ENCODE measurements at places on chromosomes 5 and 9.

DNA sequence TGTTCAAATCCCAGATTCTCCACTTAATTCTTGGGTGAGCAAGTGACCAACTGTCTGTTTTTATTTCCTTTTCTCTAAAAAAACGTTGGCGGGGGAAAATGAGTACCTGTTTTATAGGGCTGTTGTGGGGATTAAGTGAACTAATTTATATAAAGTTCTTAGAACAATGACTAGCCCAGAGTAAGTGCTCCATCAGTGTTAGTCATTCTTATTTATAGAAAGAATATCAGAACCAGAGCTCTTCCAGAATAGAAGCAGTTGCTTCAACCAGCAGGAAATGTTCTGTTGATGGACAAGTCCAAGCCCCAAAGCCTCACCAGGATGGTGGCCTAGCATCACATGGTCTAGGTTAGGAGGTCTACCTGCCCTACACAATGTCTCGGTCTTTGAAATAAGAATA lies 379.2 kb downstream of the ACTL7B start:
- DNase-seq = no peak

- DNase-seq = no peak
Measured at GRCh38 chr9:81578606-81579005, 110.7 kb downstream of the TLE1 start.

GRCh38 chr5:44398382-44398781 lies 9.2 kb upstream of the FGF10 start:
- no peak for DNase-seq

DNA sequence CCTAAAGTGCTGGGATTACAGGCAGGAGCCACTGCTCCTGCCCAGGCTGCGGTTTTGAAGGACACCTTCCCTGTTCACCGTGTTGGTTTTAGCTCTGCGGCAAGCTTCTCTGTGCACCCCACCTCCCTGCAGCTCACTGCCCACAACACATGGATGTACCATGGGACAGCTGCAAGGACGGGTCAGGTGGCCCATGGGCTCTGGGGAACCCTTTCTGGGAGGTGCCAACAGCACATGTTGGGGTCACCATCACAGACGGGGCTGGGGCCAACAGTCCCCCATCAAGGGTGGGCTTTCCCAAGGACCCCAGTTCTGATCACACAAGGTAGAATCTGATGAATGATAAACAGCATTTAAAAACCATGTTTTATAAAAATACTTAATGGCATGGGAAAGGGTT lies 7.5 kb downstream of the EXD3 start:
- DNase-seq = no peak

GRCh38 chr5:139741823-139742172 lies 53.8 kb upstream of the PSD2 start:
- no peak for DNase-seq

GRCh38 chr5:79857714-79858409 lies 133.2 kb downstream of the MTX3 start:
- DNase-seq = peak; percentile 76

DNA sequence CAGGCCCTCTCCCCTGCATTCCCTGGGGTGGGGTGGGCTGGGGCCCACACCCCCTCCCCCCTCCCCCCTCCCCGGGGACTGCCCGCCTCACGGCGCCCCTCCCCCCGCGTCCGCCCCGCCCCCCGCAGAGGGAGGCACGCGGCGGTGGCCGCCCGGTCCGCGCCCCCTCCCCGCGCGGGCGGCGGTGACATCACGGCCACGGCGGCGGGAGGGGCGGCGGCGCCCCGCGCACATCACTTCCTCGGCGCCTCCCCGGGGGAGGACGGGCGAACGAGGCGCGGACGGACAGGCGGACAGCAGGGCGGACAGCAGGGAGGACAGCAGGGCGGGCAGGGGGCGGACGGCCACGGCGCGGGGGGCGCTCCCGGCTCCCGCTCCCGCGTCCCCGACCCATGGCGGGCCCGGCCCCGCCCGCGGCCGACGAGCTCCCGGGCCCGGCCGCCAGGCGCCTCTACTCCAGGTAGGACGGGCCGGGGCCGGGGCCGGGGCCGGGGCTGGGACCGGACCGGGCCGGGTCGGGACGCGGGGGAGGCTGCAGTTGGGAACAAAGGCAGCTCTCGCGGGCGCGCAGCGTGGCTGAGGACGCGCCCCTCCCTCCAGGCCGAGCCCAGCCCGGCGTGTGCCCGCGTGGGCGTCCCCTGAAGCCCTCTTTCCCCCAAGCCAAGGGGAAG lies at the start of gene GPSM1:
Gene GPSM1, plus strand, starts transcription at position 236 of the 671 bp plus-strand sequence. Its CDS starts 157 bp downstream, at position 393.
- peak; percentile 73 for DNase-seq

GRCh38 chr5:31763424-31763823 lies 124.5 kb downstream of the PDZD2 start:
- DNase-seq = no peak

DNA sequence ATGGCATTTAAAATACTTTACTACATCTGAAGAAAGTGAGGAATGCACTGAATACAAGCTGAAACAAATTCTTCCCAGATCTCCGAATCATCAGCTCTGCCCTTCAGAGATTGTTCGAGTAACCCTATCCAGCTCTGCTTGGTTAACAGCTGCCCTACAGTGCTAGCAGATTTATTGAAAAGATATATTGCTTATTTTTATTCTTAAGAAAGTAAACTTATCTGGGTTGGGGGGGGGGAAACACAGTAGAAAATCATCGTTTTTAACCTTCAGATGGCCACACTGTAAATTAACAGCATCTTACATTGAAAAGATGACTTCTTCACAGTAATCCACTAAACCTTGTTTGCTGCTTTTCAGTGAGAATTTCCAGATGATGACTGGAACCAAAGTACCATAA lies 210.8 kb downstream of the NFIB start:
- DNase-seq = no peak

DNA sequence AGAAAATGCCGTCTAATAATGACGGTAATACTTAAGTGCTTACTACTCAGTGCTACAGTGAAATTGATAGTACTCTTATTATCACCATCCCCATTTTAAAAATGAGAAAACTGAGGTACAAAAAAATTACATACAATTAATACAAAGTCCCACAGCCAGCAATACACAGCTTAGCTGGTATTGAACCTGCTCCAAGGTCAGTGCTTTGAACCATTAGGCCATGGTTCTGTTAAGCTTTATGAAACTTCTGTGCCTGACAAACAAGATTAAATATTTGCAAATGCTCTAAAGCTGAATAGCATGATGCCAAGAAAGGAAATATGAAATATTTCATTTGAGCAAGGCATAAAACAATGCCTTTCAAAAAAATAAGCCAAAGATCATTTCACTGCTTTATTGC lies 357.2 kb downstream of the ARRDC3 start:
- no peak for DNase-seq

DNA sequence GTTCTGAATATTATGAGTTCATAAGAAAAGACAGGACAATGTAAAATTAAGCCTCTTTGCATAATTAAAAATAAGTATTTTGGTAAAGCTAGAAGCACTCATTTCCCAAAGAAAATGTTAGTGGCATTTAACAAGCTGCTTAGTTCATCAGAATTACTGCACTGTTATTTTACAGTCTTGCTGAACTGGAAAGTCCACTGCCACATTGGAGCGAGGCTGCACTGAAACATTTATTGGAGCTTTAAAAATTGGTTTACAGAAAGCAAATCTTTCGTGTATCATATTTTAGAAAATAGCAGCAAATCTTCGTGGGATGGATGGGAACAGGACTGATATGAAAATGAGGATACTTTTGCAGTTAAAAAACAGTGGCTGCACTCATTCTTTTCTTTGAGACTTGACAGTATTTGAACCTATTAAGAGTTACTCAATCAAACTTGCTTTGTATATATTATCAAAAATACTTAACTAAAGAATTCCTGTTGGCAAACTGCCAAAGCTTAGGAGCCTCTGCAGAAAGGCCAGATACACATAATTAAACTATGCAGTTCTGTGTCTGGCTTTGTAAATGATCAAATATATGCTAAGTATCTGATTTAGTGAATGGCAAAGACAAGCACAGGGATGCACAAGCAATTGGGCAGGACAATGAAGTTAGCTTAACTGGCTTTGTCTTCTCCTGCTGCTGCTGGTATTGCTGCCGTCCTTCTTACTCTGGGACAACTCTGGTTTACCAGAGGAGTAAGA lies 16.5 kb upstream of the FBXL7 start:
- no peak for DNase-seq

DNA sequence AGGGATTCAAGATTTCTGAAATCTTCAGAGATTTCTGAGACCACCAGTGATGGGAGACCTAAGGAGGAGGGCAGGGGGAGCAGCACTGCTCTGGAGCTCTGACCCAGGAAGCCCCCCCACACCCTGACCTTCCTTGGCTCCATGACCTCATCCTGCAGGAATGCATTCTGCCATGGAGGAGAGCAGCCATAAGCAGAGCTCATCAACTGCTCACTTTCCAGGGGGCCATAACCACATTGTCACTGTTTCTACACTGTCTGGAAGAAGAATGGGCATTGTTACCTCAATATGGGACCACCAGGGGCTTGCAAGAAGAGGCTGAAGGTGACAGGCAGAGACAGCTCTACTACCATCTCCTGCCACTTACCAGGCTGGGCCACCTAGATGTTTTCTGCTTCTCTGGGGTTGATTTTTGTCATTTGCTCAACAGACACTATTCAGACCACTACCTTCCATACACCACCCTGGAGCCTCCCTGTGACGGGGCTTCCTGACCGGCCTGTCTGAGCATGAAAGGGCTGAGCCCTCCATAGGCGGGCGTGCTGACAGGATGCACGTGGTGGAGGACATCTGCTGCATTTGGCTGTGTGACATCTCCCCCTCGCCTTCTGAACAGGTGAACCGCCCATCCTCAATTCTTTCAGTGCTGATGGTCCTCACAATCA lies 2.3 kb upstream of the TSC1 start:
- no peak for DNase-seq

GRCh38 chr5:80185095-80185494 lies 70.8 kb downstream of the SERINC5 start:
- DNase-seq = no peak

DNA sequence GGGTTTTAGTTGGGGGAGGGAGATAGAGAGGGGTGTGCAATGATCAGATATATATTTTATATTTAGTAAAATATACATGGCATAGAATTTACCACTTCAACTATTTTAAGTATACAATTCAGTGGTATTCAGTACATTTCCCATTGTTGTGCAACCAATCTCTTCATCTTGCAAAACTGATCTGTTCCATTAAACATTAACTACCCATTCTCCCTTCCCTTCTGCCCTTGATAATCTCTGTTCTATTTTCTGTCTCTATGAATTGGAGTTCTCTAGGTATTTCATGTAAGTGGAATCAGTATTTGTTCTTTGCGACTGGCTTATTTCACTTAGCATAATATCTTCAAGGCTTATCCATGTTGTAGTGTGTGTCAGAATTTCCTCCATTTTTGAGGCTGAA lies 38.6 kb downstream of the TGFBI start:
- DNase-seq = no peak

DNA sequence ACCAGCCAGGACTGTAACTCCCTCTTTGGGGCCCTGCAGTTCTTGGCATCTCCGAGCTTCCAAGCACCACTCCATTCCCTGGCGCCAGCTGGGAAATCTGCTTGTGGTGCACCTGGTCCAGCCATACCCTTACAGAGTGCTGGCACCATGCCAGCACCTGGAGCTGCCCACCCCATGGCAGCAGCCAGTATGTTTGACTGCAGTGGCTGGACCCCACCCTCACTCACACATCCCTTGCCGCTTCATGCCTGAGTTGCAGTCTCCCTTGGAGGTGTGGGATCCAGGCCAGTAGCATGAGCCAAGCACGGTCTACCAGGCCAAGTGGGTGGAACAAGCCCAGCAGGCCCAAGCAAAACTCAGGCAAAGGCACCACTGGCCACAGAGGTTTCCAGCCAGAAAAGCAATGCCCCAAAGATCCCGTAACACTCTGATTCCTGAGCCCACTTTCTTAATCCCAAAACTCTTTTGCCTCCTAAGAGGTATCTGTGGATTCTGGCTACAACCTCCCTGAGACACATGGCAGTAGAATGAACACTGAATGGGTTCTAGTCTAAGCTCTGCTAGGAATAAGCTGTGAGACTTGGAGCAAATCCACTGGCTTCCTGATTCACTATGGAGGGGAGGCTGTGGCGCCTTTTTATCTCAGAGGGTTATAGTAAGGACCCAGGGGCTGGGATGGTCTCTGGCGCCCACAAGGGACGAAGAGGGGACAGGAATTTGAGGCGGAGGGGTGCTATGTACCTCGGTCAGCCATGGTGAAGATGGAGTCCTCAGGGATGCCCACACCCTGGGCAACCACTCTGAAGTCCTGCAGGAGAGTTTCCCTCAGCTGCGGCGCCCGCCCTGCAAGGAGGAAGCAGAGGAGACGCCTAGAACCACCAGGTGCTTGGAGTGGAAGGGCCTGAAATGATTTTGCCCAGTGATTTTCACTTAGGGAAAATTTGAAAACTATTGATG lies 5.6 kb downstream of the AMBP start:
- no peak for DNase-seq

DNA sequence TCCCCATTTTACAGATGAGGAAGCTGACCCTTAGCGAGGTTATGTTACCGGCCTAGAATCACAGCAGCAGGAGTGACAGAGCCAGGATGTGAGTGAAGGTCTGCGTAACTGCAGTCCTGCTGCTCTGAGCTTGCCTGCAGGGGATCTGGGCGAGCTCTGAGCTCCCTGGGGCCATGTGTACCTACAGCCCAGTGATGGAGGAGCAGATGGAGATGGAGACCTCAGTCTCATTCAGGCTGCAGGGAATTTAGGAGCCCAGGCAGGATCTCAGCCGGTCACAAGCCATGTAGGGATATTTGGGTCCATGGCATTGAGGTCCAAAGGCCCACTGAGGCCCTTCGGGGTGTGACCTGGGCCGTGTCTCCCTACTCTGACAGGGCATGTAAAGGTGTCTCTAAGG lies 170.6 kb downstream of the CACNA1B start:
- no peak for DNase-seq

DNA sequence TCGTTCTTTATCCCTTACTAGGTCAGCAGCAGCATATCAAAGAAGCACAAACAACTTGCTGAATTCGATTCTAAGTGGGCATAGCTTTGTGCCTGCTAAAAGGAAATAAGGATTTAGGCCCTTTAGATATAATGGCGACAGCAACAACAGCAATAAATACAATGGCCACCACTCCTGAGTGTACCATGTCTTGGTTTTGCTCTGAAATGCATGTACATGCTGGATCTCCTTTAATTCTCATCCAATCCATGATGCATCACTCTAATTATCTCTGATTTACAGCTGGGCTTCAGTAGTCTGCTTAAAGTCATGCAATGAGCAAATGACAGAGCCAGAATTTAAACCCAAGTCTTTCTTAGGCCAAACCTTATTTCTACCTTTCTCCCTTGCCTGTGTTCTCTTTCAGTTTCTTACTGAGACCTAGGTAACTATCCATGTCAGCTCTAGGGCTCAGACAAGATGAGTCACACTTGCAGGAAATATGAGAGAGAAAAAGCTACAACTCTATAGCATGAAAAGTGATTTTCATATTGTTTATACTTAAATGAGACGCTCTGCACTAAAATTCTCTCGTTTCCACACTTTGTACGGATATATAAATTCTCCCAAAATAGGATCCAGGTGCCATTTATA lies 111.8 kb downstream of the HMHB1 start:
- no peak for DNase-seq

- no peak for DNase-seq
Measured at GRCh38 chr9:138051586-138052321, 174.2 kb downstream of the CACNA1B start.

DNA sequence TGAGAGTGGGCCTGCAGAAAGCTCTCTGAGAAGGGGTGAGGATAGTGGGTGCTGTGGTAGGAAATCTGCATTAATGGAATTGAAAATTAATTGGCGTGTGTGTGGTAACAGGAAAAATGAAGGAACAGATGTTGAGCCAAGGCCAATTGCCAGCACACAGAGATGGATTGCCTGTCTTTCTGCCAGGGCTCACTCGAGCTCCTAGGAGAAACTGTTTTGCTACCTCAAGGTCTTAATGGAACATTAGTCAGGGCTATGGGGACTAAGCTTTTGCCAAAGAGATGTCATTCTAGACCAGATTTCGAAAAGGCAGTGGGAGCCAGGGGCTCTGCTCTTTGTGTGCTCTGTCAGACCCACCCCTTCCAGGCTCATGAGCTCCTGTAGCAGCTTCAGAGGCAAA lies 124.0 kb upstream of the EFNA5 start:
- no peak for DNase-seq
